ENCODE measurements at places on chromosomes 5 and 9.

DNA sequence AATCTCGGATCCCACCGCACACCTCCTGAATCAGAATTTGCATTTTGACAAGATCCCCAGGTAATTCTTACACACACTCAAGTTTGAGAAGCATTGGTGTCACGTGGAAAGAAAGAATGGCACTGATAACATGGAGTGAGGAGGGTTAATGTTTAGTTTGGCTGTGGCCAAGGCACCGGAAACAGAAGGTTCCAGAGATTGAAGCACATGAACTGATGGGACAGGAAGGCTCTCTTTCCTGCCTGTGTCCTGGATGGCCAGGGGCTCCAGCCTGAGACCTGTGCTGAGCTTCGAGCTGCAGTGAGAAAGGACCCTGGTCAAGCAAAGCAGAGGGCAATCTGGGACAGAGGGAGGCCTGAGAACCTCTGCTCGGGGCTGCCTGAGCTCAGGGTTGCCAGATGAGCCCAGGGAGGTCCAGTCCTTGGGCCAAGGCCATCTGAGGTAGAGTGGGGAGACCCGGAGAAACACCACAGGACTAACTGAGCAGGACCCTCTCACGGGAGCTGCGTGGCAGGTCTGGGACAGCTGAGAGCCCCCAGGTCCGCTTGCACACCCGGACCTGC lies 27.3 kb downstream of the AFAP1L1 start:
- DNase-seq, result no peak

DNA sequence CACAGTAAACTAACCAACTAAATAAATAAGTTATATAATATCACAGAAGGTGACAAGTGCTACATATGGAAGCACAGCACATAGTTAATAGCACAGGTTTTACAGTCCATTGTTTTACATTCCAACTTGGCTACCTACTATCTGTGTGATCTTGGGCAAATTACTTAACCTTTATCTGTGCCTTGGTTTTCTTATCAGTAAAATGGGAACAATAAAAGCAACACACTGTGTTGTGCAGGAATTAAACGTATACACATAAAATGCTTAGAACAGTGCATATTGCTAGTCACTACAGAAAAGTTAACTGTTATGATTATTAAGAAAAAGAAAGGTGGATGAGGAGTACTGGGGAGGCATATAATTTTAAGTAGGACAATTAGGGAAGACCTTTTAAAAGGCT lies 42.8 kb upstream of the GOLGA1 start:
- DNase-seq, result no peak

DNA sequence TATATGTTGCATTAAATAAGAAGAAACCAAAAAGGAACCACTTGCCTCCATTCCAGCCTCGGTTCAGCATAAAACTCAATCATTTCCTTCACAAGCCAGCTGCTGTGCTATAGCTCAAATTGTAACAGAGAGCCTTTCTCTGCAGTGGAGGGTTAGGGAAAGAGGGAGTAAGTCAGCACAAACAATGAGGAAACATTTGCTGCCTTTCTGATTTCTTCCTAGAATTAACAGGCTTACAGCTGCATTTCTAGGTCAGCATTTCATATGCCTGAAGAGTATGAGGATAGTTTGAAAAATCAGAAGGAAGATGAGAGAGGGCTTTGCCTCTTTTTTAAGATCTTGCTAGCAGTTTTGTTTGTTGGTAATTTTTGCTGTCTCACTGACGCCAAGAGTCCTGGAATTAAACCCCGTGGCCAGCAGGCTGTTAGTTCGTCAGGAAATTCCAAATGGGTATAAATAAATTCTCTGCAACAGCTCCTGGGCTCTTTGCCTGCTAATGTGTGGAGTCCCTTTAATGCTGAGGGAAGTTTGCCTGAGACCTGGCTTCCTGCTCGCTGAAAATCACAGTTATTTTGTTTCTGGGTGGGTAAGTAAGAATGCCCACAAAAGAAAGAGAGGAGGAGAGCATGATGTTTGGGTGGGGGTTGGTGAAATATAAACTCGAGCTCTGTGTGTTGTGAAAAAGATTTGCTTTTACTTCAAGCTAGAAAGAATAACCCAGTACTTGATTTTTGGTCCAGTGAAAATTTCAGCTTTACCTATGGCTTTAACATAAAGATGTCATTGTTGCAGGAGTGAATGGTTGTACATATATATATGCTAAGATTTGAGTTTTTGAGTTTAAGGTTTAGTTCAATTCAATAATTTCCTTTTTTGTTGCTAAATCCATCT lies 148.1 kb upstream of the DMRT1 start:
- DNase-seq, result no peak

DNA sequence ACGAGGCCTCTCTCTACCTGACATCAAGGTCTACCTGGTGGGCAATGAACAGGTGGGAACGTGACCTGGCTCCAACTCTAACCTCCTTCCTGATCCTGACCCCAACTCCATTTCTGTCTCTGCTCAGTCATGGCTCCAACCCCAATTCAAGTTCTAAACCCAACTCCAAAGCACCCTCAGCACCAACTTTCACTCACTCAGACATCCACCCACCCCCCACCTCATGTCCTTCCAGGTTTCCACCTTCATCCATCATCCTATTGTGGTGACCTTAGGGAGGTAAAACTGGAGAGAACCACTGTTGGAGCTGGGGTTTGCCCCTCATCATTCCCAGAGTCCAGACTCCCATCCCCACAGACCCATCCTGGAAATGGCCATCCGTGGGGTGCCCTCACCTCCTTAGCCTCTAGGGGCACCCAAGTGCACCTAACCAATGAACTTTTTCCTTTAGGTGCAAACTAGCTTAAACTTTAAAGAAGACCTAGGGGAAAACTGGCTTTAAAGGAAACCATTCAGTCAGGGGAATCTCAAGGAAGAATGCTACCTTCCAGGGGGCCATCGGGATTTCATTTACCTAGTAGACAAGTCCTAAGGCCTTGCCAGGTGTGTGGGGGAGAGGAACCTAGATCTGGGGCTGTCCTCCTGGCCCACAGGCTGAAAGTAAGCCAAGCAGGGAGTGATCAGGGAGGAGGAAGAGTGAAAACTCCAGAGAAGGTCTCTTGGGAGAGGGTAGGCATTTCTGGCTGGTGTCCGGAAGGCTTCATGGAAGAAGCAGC lies 11.3 kb downstream of the RGS14 start:
- DNase-seq, result no peak

- DNase-seq, result no peak
Measured at GRCh38 chr5:142826741-142827492, 56.7 kb downstream of the ARHGAP26 start.

GRCh38 chr9:128094166-128094949 lies 26.3 kb downstream of the SLC25A25 start:
- peak; percentile 82 for DNase-seq

DNA sequence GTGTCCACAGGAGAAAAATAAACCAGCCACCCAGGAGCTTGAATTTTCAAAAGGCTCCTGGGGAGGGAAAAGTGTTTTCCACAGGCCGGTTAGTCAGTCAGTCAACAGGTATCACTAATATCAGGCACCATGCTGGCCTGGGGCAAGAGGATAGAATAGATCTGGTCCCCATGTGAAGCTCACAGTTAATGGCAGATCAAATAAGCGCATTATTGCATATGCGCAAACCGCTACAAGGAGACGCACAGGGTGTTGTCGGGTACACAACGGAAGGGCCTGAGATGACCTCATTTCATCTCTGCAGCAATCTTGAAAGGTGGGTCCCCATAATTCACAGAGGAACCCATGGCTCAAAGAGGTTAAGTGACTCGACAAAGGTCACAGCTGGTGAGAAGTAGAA lies 260.7 kb downstream of the CRB2 start:
- no peak for DNase-seq

DNA sequence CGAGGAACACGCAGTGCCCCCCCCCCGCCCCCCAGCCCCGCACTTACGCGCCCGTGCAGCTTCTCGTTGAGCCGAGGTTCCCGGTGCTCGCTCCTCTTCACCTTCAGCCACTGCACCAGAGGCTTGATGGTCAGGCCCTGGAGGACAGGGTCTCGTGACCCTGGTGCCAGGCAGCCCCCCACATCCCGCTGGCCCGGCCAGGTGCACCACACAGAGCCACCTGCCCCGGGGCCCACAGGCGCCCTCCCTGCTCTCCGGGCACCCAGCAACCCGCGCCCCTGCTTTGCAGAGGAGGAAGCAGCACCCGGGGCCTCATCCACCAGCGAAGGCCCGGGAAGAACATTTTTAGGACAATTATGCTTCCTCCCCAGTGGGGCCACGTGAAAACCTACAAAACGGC lies 39.0 kb downstream of the EXOC3 start:
- DNase-seq, result no peak

DNA sequence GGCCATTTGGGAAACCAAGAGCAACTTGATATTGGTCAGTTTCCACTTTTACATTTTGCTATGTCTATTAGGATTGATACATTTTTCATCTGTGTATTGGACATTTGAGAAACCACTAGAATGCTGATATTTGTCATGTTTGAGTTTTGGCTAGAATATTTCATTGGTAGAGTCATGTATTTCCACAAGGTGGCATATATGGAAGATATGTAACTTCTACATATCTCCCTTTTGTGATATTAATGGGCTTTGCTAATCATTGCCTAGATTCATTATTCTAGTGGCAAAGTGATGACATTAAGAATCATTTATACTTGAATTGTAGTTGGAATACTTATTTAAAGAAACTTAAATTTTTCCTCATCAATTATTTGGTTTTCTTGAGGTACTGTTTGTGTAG lies 692.9 kb upstream of the EDIL3 start:
- DNase-seq, result no peak

GRCh38 chr5:134383980-134384697 lies 12.8 kb downstream of the UBE2B start:
- no peak for DNase-seq

DNA sequence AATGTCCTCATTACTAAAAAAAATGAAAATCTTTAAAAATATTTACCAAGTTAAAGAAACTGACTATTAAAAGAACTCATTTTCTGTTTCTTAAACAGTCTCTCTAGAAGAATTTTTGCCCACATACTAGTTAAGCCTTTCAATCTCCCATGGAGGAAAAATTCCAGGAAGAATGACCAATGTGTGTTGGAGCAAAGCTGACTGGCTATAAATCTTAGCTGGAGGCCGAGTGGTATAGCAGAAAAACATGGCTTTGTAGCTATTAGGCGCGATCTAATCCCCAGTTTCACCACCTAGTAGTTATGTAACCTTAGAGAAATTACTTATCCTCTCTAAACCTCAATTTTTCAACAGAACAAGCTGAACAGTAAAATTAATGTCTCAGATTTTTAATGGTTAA lies 135.5 kb upstream of the PRLR start:
- no peak for DNase-seq

GRCh38 chr5:134071614-134072207 lies 42.8 kb upstream of the TCF7 start:
- no peak for DNase-seq

GRCh38 chr5:64637837-64638443 lies 52.4 kb upstream of the SHISAL2B start:
- DNase-seq, result no peak

DNA sequence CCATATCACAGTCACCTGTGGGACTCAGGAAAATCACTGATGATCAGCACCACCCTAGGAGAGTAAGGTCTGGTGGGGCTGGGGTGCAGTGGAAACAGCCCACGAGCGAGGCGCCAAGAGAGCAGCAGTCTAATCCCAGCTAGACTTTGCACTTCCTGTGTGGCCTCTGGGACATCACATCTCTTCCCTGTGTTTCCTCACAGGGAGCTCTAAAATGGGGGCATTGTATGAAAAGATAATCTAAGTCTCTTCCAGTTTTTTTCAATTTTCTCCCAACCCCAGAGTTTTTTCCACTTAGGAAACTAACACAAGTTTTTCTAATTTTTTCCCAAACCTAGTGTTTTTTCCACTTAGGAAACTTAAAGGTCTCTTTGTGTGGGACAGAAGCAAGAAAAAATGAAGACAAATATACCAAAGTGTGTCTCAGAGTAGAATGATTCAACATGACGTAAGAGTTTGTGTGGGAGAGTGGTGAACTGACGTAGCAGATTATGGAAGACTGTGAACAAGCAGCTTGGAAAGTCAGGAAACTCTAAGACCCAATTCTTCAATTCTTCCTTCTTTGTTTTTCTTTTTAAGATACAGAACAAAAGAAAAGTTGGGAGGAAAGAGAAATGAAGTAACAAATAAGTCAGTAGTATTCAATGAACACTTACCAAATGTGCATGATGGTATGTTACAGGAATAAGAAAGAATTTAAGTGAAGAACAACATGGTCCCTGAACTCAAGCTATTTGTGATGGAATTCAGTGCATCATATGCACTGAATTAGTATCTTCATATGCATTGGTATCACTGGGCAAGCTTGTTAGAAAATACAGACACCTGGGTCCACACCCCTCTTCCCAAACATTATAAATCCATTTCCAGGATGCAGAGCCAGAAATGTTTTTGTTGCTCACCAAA lies 51.3 kb downstream of the LHFPL2 start:
- no peak for DNase-seq

DNA sequence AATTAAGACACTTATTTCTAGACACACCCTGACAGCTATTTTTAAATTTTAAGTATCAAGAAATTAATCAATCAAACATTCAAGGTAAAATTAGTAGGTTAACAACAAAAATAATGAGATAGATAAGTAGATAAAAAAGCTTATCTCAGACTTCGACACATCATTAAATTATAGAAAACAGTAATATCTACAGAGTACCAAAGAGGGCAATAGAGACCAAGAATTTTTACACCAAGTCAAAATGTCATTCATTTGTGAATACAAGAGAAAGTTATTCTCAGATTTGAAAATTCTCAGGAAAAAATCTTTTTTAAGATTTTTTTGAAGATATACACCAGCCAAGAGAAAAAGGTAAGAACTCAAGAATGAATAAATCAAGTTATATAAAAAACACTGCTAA lies 445.6 kb downstream of the ACTL7B start:
- DNase-seq, result no peak

- DNase-seq, result no peak
Measured at GRCh38 chr5:92372766-92373165, 989.6 kb upstream of the ARRDC3 start.

DNA sequence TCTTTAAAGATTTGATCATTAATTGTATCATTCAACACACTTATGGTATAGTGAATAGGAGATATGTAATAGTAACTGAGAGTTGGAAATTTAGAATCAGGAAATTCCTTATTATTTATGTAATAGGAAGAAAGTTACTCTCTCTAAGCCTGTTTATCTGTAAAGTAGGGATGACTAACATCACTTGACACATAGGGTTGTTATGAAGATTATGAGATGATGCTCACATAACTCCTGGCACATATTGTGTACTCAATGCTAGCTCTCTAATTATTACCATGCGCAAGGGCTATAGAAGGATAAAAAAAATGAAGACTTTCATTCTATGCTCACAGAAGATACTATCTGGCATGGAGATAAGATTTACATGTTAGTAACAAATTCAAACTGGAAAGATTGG lies 149.9 kb downstream of the ISOC1 start:
- no peak for DNase-seq

DNA sequence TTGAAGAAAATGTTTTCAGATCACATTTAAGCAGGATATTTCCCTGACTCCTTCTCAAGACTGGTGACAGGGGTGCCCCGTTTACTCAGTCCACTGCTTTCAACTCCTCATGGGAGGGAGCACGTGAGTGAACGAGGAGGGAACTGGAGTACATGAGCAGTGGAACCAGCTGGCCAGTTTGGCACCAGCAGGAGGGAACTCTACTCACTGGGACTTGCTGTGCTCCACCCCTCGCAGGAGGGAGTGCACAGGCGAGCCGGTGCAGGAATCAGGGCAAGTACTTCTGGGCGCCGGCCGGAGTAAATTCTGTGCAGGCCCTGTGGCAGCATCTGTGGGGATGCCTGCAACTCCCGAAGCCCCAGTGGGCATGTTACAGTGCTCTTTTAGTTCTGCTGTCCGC lies 1941.1 kb upstream of the C9orf72 start:
- DNase-seq, result no peak

- DNase-seq, result no peak
Measured at GRCh38 chr9:38027714-38028113, 41.3 kb downstream of the SHB start.

GRCh38 chr5:105168806-105169205 lies 1606.2 kb upstream of the NUDT12 start:
- no peak for DNase-seq

All from stimulated activated naive B cell treated with anti-CD40 and anti-IgM and Interleukin-4, amounts not matched to agents 10 μg/mL and 1 μg/mL and 100 μg/mL, for 72 hours (primary cell).